Left renal pelvis (tissue), 4 donors: ENCODE measurements at places on chromosomes 5 and 9. TPM values are rescaled to one million over a fixed set of nuclear protein-coding genes. Genes with fewer than 3 reads are reported as not detected.

GARNL3 gene
- 16.2 TPM for polyA plus RNA-seq

GRCh38 chr9:4315582-4316215 is 15.8 kb upstream of the GLIS3 start:
- no peak for DNase-seq

GRCh38 chr5:53557386-53557785 is 3.1 kb upstream of the NDUFS4 start:
- no peak for DNase-seq

DNA sequence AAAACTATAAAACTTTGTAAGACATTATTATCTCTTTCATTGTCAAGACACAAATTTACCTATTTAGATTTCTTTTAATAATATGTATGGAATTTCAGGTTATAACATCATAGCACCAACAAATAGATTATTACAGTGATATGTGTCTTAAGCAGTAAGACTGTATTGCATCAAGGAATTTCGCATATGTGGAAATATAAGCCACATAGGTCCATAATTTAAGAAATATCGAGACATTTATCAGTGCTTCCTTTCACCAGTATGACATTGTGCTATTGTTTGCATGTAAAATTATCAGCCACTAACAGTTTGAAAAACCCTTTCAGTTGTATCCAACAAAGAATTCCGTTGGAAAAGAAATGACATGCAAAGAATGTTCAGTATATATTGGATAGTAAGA is 186.7 kb upstream of the RASA1 start:
- no peak for DNase-seq

GRCh38 chr9:31355159-31355882 is 1029.1 kb upstream of the ACO1 start:
- DNase-seq, result no peak

- no peak for DNase-seq
Measured at GRCh38 chr5:84724683-84725082, 340.0 kb upstream of the EDIL3 start.

GRCh38 chr9:119003882-119004617 is 365.2 kb downstream of the BRINP1 start:
- no peak for DNase-seq

DNA sequence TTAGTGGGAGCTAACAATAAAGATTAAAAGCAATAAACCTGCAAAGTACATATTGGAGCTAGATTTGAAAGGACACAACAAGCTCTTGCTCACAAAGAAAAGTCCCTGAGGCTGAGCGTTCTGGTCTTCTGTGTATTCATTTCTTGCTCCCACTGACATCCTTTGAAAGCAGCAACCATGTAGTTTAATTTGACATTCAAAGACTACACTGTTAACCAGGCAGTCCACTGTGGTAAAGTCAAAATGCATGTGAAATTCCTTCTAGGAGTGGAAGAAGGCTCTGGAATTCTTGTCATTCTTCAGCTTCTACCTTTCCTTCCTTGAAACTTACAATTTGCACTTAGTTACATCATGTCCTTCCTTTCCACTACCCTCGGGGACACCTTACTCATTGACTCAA is 480.7 kb downstream of the CSNK1G3 start:
- DNase-seq, result no peak

- DNase-seq, result no peak
Measured at GRCh38 chr9:125332527-125332926, 70.9 kb downstream of the GAPVD1 start.

GRCh38 chr9:114312513-114312875 is 10.4 kb upstream of the ORM1 start:
- no peak for DNase-seq

DNA sequence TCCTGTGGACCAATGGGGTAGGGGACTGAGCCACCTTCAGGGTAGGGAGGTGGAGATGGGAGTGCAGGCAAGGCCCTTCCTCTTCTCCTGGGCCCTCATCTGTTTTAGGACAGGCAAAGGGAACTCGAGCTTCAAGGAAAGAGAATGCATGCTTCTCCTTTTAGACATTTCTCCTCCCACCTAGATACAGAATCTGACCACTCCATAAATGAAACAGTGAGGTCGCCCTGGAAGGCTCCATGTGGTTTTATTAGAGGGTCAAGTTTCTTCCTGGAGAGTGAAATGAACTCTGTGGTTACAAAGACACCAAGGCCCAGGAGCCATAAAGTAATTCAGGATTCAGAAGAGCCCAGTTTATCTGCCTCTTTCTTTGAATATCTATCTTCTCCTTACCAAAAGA is 14.9 kb downstream of the LHFPL2 start:
- no peak for DNase-seq

GRCh38 chr5:176675676-176676360 is 28.5 kb downstream of the TSPAN17 start:
- no peak for DNase-seq

NRG2 gene
- 0.93 TPM for polyA plus RNA-seq

ZNF883 gene
- polyA plus RNA-seq, result 9.1 TPM

LRRC19 gene
- polyA plus RNA-seq, result 0.38 TPM

- no peak for DNase-seq
Measured at GRCh38 chr5:170360709-170361108, 28.5 kb downstream of the KCNMB1 start.

DNA sequence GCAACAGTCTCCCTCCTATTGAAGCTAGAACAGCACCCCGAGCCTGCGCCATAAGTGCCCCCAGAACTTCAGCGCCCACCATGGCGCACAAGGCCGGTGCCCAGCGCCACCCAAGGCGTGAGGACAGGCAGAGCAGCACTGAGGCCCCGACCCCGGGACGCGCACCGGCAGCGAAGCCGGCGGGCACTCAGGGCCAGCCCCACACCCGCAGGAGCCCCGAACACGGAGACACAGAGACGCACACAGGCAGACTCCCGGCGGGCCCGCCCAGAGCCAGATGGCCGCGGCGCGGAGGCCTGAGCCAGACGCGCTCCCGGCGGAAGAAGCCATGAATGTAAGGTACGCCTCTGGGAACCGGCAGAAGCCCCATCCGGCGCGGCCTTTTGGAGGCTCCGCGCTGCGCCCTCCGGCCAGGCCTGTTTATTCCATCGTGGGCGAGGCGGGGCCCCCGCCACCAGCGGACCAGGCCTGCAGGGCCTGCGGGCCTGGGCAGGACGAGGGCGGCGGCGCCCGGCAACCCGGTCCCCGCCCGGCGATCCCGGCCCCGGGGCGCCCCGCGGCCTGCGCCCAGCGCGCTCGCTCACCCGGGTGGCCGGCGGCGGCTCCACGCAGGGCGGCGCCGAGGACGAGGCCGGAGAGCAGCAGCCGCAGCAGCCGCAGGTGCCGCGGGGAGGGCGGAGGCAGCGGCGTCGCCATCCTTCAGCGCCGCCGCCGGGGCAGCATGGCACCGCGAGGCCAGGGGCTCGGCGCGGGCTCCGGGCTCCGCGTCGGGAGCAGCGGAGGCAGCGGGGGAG is 486 bp downstream of the NPDC1 start:
- no peak for DNase-seq

DNA sequence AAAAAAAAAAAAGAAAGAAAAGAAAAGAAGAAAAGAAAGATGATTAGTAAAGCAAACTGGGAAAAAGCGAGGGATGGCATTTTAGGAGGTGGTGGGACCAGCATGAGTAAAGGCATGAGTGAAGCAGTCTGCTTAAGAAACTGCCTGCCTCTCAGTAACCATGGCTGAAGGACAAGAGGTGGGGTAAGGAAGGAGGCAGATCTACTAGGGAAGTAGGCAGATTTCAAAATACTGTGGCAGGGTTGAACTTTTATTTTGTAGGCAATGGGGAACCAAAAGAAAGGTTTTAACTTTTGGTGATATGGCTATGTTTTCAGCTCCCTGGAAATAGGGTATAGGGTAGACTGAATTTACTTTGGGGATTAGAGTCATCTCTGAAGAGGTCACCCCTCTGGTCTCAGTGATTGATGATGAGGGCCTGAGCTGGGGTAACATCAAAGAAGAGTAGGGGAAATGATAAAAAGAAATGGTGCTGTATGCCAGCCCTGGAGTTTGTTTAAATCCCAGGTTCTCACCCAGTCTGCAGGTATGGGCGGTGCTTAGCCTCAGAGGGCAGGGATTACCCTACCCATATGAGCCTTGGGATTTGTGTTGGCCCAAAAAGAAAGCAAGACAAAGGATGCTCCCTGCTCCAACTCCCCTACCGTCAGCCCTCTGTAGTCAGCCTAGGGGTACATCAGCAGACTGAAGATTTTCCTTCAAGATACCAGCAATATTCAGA is 316.2 kb downstream of the CWC27 start:
- no peak for DNase-seq

DNA sequence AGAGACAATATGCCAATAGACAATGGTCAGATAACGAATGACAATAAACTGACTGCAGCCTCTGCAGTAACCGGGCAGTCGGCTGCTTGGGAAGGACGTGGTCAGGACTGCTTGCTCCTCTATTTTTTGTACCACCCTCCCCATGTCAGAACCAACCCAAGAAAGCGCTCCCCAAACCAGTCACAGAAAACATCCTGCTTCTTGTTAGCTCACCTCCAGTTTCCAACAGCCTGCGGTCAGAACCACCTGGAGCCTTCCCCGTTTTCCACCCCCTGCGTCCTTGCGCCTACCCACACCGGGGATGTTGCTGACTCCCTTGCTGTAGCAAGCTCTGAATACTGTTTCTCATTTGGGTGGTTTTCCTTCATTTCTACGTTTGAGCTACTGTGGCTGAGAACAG is 1.7 kb upstream of the MRNIP start:
- DNase-seq, result no peak

DNA sequence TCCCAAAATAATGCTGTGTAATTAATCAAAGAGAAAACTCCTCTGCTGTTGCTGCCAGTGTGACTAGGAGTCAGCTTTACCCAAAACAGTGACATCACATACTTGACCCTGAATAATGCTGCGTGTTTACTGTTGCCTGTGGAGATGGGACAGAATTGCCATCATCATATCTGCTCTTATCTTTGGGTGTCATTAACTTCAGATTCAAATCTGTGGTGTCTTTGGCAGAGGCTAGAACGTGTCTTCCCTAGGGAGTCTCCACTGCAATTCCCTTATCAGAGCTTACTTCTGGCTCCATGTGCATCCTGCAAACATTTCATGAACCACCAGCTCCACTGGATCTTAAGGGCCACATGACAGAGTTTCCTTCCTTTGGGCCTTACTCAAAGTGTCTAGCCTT is 88.9 kb upstream of the MRPS30 start:
- DNase-seq, result no peak

- DNase-seq, result no peak
Measured at GRCh38 chr5:119343766-119344165, 12.1 kb upstream of the TNFAIP8 start.

- peak; percentile 12 for DNase-seq
Measured at GRCh38 chr5:31412324-31412723, 119.6 kb downstream of the DROSHA start.

GRCh38 chr9:99369327-99369722 is 147.2 kb downstream of the SEC61B start:
- DNase-seq, result no peak

DNA sequence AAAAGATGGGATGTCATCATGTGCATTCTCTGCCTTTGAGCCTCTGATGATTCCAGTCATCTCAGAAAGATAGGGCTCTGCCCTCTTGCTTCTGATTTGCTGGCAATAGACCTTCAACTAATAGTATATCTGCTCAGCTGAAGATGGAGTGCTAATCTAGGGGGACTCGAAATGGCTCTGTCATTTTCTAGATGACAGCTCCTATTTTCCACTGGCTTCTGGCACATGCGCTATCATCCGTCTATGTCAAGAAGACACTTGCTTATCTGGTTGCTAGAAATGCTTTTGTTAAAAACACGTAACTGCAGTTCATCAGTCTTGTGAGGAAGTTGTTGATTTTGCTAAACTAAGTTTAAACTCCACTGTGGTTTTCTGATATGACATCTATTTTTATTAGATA is 265.5 kb upstream of the ZNF608 start:
- no peak for DNase-seq

- no peak for DNase-seq
Measured at GRCh38 chr5:151862811-151863472, 61.7 kb downstream of the GLRA1 start.

GRCh38 chr5:175802361-175802760 is 69.0 kb upstream of the CPLX2 start:
- no peak for DNase-seq

DNA sequence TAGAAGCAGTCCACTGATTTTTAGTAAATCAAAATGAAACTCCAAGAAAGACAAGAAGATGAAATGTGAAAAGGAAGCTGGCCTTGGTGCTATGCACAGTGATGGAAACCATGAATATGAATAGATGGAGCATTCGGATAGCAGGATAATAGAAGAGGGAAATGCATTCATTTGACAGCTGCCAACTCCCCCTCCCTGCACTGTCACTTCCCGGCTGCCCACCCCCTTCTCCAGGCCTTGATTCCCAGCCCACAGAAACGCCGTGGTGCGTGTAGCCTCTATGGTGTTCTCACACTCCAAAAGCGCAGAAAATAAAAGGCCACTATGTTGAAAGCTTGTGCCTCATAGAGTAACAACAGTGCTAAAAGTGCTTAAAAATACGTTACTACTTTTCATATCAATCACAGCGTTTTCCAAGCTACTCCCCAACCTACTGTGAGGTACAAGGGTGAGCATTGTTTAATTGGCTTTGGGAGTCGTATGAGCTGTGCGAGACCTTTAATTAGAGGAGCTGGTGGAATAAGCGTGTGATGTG is 26.1 kb upstream of the IFNK start:
- no peak for DNase-seq

- DNase-seq, result no peak
Measured at GRCh38 chr5:138468133-138468965, 3.1 kb downstream of the EGR1 start.

- no peak for DNase-seq
Measured at GRCh38 chr9:99726758-99727157, 94.9 kb upstream of the NR4A3 start.

DNA sequence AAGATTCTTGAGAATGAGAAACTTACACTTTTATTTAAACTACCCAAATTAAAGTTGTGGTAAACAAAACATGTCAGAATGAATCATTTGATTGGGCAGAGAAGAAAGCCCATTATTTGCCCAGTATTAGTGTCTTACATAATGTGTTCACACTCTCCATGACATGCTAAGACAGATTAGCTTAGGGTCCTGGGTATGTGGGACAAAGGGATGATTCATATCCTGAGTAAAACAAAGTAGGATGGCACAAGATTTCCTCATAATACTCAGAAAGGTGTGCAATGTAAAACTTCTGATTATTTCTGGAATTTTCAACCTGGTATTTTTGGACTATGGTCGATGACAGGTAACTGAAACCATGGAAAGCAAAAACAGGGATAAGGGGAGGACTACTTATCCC is 183.9 kb upstream of the POU5F2 start:
- DNase-seq, result no peak

OR1Q1 gene
- not detected for polyA plus RNA-seq

DNA sequence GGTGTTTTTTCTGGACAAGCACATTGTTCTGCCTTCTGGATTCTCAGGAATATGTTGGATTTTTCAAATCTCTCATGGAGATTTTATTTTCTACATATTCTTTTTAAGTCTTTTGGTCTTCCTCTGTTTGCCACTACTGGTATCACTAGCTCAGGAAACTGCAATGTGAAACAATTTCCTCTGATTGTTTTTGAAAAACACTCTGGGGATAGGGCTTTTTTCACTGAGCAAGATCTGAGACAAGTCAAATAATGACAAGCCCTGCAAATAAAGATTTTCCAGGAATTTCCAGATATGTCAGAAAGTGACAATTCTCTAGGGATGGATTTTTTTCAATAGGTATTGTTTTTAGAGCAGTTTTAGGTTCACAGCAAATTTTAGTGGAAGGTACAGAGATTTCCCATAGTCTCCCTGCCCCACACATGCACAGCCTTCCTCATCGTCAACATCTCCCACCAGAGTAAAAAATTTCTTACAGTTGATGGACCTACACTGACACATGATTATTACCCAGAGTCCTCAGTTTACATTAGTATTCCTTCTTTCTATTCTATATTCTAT is 86.9 kb upstream of the TMEM161B start:
- no peak for DNase-seq
